Activated T-cell treated with anti-CD3 and anti-CD28 coated beads, Interleukin-2, amount 50 U/mL, for 48 hours (primary cell): ENCODE measurements at places on chromosomes 6 and 20.

DNA sequence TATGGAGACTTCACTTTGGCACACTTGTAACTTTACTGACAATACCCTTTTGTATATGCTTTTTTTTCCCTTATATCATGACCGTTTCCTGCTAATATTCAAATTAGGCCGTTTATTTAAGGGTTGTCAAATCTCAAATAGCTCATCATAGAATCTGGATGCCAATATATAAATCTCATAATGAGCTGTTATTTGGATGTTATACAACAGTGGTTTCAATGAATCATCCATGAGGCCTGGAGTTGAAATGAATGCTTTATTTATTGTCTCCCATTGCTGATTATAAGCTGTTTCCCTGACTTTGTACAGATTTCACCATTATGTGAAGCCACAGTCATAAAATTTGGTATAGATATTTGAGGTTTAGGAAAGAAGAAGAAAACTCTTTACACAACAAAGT lies 256.1 kb downstream of the PLCB1 start:
- no peak for DNase-seq

DNA sequence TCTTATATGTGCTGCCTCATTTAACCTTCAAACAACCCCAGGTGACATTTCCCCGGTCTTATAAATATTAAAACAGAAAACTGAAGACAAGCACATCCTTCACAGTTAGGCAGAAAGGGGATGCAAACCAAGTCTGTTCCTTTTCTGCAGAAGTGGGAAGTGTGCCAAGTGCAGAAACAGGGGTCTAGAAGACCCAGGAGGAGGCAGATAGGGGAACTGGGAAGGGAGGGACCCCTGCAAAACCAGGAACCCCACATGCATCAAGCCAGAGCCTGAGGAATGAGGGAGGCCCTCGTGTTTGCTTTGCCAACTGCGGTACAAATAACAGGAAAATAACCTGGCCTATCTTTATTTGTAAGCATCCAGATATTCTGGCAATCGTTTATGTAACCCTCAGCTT lies 17.0 kb upstream of the CST3 start:
- no peak for DNase-seq

DNA sequence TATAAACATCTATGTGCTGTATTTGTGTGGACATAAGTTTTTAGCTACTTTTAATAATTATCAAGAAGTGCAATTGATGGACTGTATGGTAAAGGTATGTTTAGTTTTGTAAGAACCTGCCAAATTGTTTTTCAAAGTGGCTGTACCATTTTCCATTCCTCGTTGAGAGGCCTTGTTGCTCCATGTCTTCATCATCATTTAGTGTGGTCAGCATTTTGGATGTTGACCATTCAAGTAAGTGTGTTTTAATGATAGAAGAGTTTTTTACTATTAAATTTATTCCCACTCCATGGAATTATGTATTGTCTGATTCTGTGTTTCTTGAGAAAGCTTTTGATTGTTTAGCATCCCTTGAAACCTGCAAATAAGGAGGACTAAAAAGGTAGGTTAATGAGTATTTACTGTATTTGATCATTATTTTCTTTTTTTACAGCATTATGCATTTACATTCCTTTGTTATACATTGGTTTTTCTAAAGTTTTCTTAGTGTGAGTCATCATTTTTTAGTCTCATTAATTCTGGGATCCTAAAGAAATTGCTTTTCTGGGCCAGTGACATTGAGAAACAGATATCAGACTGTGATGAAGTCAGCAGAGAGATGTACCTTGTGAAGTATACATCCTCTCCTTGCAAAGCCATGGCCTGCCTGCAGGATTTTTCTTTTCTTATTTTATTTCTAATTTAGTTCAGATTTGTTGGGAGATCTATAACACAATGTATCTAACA lies 312.8 kb upstream of the PTCHD4 start:
- no peak for DNase-seq

DNA sequence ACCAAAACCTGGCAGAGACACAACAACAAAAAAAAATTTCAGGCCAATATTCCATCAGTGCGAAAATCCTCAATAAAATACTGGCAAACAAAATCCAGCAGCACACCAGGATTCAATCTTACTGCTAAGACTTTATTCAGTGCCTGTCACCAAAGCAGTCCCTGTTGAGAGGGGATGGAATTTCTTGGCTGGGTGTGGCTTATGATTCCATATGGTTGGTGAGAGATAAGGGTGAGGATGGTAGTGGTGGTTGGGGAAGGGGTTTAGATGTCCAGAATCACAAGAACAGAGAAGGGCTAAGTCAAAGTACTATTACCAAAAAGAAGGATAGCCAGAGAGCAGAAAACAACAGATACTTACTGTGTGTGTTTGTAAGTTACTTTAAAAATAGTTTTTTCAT lies 152.8 kb upstream of the SLC35B3 start:
- no peak for DNase-seq

DNA sequence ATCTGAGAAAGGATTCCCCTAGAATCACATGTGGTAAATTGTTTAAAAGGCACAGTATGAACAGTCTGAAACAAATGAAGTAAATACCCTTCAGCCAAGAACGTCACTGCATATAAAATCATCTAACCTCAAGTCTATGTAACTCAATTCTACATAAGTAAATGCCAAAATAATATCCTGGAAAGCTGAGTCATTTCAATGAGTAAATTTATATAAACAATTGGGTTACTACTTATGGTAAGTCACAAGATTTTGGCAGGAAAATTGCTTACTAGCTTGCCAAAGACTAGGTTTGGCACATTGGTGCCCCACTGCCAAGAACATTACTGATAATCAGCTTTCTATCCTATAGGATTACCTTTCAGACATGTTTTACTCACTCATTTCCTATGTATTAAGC lies 8.4 kb downstream of the GMDS start:
- DNase-seq: no peak

DNA sequence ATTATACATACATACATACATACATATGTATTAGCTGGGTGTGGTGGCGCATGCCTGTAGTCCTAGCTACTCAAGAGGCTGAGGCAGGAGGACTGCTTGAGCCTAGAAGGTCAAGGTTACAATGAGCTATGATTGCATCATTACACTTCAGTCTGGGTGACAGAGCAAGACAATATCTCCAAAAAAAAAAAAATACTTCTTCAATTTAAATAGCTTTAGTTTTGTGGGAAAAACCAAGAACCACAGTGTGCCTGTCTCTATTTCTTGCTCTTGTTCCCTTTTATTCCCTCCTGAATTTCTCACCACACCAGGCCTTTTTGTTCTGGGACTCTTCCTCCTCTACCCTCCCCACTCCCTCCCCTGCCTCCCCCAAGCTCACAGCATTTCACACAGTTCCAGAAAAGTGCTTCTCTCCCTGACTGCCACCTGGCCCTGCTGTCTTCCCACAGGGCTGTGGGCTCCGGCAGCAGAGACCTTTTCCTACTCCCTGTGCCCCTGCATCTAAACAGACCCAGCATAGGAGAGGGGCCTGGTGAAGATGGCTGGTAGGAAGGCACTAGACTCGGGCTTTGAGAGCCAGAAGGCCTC lies 1.3 kb downstream of the C20orf203 start:
- DNase-seq: no peak

DNA sequence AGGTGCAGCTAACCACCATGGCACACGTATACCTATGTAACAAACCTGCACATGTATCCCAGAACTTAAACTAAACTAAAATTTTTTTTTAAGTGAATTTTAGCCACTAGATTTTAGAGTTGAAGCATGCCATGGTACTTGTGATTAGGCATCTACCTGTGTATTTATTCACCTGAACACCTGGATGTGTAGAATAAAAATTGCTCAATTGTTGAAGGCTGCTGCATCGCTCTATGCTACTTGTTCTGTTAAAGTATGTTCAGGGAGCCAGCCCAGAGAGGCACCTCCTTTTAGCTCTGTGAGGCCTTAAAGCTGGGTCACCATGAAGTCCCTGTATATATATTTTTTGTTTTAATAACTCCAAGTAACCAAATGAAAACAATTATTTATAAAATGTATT lies 28.3 kb downstream of the SLC22A3 start:
- DNase-seq: no peak

DNA sequence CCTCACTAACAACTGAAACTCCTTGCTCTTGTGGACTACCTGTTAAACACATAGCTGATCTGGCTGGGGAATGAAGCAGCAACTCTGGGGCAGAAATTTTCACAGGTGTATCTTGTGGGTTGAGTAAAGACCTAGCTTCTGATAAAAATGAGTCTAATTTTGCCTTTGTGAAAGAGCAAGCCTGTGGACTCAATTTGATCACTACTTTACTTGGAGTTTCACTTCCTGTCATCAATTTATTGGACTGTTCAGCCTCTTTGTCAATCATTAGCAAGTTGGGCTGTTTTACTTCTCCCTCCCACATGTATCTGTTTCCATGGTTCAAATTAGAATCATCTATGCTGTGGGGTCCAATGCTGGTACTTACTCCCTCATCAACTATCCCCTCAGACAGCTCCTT lies 29.6 kb upstream of the CRIP3 start:
- no peak for DNase-seq

DNA sequence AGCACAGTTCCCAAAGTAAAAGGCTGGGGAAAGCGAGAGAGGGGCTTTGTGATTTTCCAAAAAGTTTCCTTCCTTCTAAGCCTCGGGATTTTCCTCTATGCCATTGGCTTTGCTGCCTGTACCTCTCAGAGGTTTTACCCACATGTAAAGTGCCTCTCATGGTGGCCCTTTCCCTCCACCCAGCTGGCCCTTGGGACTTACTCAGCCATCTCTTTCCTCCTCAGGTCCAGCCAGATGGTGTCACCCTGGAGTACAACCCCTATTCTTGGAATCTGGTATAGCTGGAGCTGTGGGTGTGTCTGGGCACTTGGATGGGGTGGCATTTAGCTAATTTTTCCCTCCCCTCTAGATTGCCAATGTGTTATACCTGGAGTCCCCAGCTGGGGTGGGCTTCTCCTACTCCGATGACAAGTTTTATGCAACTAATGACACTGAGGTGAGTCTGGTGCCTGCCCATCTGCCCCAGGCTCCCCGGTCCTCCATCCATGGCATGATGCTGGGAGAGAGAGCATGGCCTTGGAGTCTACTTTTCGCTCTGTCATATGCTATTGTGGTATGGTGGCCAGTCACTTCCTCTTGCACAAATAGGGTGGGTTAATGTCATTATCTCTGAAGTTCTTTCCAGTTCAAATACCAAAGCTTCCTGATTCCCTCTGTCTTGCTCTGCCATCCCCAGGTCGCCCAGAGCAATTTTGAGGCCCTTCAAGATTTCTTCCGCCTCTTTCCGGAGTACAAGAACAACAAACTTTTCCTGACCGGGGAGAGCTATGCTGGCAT lies 1.1 kb downstream of the CTSA start:
- DNase-seq: no peak

DNA sequence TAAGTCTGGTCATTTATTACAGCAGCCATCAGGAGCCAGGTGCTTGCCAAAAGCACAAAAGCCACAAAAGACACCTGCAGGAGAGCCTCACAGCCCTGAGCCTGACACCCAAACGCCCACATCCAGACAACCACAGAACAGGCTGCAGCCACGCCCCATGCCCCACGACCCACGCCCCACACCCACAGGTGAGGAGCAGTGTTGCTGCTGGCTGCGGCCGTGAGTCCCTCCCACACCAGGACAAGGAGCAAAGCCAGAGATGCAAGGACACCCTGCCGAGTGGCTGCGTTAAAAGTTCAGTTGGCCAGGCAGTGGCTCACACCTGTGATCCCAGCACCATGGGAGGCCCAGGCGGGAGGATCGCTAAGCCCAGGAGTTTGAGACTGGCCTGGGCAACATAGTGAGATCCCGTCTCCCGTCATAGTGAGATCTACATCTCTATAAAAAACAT lies 43.0 kb downstream of the SLC2A4RG start:
- DNase-seq: no peak

GRCh38 chr20:10438217-10438616 lies 3.1 kb downstream of the SLX4IP start:
- no peak for DNase-seq

DNA sequence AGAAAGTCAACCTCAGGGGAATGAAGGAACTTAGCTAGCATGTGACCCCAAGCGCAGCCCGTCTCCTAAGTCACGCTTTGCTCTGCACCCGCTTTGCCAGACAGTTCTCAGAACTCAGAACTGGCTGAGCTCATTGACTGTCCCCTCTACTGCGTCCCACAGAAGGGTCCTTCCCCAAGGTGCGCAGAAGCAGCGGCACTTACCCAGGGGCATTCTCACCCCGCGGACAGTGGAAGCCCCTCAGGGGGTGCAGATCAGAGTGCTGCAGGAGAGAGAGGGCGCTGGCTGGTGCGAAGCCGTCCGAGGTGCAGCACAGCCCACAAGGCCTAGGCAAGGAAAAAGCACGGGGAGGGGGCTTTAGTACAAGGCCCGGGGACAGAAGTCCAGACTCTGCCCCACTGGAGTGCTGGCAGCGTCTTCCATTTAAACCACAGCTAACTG lies 807 bp downstream of the SNHG17 start:
- DNase-seq: no peak

GRCh38 chr6:149831308-149831820 lies 32.8 kb downstream of the LRP11 start:
- no peak for DNase-seq

DNA sequence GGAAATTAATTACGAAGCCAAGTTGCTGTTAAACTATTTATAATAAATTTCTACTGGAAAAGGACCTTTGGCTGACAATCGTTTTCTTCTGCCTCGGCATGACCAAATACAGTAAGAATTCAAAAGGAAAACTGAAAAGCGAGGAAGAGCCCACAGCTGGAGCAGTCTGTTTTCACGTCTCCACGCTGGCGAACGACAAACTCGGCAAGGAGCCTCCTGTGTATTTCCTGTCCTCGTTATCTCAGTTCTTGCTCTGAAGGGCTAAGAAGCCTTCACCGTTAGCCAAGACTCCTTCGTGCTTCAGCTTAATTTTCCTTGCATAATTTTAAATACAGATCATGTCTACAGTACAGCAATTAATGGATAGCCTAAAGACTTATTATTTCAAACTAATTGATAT lies 214.3 kb upstream of the PLCB4 start:
- no peak for DNase-seq

GRCh38 chr20:60136645-60137401 lies 178.6 kb downstream of the CDH26 start:
- no peak for DNase-seq

GRCh38 chr6:138493413-138493812 lies 5.9 kb downstream of the NHSL1 start:
- DNase-seq: no peak
